COR-L47 (cell line): ENCODE measurements at places on chromosomes 6 and 20.

GRCh38 chr6:30845183-30845582, 39.1 kb upstream of the DDR1 start:
- DNase-seq, result no peak

- DNase-seq, result no peak
These were observed 73.1 kb upstream of the SUPT3H start for GRCh38 chr6:45450831-45451230.

DNA sequence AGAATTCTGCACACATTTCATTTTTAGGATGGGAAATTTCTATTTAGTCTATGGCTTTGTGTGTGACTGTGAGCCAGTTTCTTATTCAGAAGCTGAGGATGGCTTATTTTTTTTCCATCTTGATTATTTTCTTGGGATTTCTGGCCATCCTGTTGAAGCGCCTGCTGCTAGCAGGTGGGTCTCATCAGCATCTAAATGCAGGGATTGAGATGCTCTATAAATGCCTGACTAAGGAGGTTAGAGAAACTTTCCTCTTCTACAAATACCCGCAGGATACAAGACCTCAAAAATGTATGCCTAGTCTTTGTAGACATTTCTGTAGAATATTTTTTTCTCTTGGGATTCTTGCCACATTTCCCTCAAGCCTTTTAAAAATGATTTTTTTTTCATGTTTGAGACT, 138.0 kb upstream of the CCN2 start:
- no peak for DNase-seq

DNA sequence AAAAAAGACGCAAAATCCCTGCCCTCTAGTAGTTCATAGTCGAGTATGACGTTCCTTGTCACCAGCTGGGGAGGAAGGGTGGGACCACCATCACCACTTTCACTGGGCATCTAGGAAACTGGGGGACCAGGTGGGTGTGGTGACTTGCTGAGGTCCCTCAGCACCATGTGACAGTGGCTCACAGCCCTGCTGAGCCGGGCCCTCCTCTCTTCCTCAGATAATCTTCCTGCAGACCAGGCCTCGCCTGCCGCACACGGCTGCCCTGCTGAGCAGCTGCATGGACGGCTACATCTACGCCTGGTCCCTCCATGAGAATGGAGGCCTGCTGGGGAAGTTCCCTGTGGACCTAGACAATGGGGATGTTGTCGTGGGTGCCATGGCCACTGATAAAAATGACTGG, 71.5 kb downstream of the EFCAB8 start:
- no peak for DNase-seq

DNA sequence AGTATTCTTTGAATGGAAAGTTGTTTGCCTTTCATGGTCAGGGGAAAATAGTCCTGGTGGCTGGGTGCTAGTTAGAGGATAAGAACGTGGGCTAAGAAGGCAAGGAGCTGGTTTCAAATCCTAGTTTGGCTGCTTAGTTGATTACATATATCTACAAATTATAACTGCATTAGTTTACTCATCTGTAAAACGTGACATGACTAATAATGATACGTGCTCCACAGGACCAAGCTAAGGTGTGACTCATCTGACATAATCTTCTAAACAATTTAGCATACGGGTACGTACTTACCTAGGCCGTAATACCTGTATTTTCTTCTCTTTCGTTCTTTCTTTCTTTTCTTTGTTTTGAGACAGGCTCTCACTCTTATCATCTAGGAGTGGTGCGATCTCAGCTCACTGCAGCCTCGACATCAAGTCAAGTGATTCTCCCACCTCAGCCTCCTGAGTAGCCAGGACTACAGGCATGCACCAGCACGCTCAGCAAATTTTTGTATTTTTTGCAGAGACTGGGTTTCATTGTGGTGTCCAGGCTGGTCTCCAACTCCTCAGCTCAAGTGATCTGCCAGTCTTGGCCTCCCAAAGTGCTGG, 1274.2 kb upstream of the GJE1 start:
- no peak for DNase-seq

- DNase-seq, result no peak
These were observed 450.3 kb upstream of the GJE1 start for GRCh38 chr6:141682391-141682790.

- DNase-seq, result no peak
These were observed 210.0 kb downstream of the DLL1 start for GRCh38 chr6:170080828-170081371.

DNA sequence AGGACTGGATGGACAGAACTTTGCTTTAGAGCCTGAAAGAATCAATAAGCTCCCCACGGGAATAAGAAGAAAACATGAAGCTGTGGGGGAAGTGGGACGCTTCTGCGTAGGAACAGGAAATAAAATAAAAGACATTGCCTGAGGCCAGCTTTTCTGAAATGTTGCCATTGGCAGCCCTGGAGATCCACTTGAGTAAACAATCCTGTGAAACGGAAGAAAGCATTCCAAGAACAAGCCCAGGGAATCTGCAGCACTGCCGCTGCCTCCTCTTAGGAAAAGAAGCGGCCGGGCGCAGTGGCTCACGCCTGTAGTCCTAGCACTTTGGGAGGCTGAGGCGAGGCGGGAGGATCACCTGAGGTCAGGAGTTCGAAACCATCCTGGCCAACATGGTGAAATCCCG, 182.3 kb upstream of the RALGAPA2 start:
- DNase-seq, result peak; percentile 21

DNA sequence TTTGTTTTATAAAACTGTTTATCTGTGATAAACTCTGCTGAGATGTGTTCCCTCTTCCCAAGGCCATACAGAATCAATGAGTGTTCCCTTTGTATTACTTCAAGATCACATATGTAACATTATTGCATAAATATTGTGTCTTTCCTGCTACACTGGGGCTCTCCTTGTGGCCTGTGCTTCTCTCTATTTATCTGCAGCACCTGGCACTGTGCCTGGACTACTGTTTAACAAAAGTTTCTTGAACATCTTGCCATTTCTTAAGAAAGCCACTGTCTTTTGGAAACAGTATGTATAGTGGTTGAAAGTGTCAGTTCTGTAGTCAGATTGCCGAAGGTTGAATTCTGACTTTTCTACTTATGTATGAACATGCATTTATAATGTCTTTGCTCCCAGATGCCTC, 169.0 kb upstream of the SCGN start:
- no peak for DNase-seq

DNA sequence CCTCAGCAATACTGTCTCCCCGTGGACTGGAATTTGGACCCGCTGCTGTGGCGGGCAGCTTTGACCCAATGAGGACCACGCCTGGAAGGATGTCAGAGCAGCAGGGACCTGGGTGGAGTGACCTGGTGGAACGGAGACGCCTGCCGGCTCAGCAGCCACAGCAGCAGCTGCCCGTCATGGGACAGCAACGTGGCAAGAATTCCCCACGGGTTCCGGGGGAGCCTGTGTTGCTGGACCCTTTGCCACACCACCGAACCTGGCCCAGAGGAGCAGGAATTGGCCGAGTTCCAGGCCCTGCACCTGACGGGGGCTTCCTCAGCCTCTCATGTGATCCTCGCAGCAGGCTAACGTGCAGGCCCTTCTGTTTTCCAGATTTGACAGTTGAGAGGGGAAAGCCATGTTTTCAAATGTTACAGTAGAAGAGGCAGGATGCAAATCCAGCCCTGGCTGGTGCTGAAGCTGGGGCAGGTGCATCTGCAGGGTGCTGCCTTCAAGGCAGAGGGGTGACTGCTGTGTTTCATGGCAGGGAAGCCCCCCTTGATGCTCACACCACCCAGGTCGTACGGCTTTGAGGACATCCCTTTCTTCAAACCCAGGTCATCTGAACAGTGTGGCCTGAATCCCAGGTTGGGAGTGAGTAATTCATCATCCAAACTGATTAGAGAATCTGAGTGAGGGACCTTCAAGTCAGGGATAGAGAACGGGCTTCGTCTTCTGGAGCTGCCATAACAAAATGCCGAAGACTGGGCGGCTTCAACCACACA, 93.4 kb downstream of the THBS2 start:
- no peak for DNase-seq

- DNase-seq, result no peak
These were observed 362.0 kb upstream of the CITED2 start for GRCh38 chr6:139736325-139736906.

DNA sequence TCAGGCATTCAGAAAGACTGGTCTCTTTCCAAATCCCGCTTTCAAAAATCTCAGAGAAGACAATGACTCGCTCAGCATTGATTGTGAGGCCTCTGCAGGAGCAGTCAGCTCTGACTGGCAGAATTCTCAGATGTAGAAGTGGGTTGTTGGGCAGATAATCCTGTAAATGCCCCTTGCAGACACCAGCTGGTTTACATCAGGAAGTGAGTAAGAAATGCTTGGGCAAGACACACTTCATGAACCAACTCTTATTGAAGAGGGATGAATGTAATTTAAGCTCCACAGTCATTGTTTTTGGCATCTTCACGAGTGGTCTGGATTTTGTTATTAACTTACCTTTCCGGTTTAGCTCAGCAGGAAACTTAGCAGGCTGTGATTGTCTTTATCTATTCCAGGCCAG, 166.6 kb downstream of the PLCB4 start:
- DNase-seq, result peak; percentile 3

DNA sequence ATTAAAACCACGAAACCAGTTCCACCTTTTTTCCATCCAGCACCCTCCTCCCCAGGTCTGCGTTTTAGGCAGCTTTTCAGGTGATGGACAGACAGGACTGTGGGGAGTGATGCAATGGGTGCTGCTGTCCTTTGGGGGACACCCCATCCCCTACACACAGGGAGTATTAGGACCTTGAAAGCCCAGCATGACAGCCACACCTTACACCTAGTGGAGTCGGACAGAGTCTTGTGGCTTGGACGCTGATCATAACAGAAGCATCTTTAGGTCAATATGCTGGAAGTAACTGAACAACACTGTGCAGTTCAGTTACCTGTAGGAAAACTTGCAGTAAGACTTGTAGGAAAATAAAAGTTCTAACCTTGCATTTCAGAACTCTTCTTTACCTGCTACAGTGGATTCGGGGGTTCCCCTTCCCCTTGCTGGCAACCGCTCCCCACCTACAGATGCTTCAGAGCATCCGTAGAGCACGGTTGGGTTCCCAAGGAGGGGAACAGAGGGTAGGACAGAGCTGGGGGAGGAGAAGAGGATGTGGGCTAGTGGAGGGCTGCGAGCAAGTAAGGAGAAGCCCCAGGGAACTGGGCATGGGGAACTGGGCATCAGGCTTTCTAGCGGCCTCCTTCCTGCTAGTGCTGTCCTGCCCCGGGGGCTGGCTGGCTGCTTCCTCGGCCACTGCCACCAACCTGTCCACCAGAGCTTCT, 31.7 kb downstream of the PLEKHG1 start:
- no peak for DNase-seq

- DNase-seq, result no peak
These were observed 1.9 kb upstream of the SASH1 start for GRCh38 chr6:148340586-148341297.

DNA sequence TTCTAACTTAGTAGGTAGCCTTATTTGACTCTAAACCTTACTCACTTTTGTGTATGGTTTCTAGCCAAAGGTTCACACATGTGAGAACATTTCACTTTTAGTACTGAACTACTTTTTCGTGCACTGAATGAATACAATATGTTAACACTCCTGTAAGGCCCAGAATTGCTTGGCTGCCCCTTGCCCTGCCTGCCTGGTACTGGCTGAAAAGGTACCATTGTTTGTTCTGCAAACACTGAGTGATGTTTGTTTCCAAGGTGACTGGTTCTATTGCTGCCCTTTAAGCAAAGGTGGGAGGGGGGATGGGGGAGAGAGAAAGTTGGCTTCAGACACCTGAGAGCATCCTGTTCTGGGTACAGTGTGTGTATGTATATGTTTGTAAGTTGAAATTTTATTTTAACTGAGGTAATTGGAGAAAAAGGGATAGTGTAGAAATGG, 31.2 kb downstream of the RREB1 start:
- DNase-seq, result peak; percentile 90

DNA sequence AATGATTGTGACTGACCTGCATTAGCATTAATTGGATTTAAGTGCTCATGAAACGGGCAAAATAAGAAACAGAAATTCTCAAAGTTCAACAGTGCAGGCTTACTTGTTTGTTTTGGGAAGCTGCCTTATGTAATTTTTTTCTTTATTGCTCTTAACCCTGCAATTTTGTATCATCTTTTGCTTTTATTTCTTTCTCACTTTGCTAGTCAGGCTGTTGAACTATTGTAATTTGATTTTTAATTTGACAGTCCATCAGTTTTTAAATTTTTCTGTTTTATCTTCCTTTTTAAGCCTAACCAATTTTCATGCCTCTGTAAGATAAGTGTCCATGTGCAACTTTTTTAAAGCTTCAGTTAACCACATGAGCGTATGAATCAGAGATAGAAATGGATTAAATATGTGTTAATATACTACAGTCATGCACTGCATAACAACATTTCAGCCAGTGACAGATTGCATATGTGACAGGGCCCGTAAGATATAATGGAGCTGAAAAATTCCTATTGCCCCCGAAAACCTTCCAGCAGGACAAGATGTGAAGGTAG, 44.6 kb downstream of the PEX7 start:
- DNase-seq, result no peak

GRCh38 chr6:138235205-138235604, 16.9 kb upstream of the PBOV1 start:
- DNase-seq, result no peak

GRCh38 chr6:79440598-79440997, 96.6 kb downstream of the LCA5 start:
- no peak for DNase-seq

- DNase-seq, result no peak
These were observed 200.1 kb downstream of the CLIC5 start for GRCh38 chr6:45815466-45816125.

DNA sequence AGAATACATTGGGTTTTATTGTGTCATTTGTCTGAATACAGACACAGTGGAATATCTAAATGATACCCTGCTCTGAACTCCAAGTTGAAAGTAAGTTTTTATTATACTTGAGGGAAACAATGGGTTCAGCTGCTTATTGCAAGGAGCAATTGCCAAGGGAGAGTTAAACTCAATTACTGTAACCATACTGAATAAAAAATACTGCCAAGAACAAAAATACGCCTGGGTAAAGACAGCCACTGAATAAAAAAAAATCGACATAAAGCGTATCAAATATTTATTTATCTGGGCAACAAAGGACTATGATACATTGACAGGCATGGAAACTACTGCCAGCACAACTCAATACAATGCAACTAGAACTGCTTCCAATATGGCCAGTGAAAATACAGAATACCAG, 18.1 kb downstream of the TFAP2A start:
- DNase-seq, result no peak

DNA sequence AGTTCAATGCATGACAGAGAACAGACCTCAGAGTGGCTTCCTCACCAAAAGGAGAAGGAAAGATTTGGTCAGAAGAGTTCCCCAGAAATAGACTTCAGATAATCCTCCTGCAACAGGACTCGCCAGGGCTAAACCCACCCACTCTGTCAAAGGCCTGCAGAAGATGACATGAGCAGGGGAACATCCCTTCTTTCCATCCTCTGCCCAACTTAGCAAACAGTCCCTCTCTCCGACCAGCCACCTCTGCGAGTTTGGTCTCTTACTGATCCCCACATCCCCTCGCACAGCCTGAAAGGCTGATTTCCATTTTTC, 7.5 kb downstream of the NFATC2 start:
- no peak for DNase-seq

- DNase-seq, result no peak
These were observed 26.9 kb upstream of the EYA4 start for GRCh38 chr6:133214267-133214666.
